ENCODE measurements at places on chromosomes 12 and 14.

DNA sequence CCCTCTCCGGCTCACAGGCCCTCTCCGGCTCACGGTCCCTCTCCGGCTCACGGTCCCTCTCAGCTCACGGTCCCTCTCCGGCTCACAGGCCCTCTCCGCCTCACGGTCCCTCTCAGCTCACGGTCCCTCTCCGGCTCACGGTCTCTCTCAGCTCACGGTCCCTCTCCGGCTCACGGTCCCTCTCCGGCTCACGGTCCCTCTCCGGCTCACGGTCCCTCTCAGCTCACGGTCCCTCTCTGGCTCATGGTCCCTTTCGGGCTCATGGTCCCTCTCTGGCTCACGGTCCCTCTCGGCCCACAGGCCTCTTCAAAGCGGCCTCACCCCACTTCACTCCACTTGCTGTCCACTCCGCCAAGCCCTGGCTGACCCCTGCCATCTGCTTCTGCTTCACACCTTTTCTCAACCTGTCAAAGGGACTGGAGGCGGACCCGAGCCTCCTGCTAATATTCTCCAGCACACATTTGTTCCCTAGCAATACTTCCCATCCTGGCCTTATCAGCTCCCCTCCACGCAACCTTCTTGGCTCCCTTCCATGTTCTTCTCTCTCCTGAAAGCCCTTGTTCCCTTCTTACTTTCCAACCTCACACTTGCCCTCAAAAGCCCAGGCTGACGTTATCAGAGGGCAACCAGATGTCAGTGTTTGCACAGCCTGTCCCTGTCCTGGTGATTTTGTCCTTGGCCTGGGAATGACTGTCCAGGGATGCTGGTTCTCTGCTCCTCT, 176.7 kb downstream of the CALM1 start:
- DNase-seq: no peak

GRCh38 chr12:8644345-8645248, 18.0 kb downstream of the MFAP5 start:
- no peak for DNase-seq

DNA sequence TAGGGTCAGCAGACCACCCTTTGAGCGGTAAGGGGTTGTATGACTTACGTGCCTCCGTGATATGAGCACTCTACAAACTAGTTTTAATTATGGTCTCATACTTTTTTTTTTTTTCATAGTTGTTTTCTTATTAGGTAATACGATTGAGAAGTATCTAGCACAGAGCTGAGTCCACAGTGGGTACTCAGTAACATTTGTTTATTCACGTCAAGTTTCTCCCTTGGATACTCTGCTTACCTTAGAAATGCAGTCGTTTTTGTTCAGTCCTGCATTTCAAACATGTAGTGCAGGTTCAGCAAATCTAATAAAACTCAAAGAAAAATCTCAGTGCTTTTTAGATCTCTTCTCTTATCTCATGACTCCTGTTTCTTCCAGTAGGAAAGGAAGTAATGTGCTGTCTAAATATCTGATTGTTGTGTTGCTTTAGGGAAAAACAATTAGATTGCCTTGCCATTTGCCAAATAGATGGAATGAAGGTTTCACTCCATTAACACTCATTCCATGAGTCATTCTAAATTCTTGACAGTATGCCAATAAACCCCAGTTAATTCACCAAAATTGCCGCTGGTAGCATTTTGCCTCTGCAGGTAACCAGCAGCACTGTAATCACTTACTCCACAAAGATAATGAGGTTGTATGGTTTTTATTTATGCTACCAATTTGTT, 118.9 kb downstream of the PTCSC3 start:
- no peak for DNase-seq

DNA sequence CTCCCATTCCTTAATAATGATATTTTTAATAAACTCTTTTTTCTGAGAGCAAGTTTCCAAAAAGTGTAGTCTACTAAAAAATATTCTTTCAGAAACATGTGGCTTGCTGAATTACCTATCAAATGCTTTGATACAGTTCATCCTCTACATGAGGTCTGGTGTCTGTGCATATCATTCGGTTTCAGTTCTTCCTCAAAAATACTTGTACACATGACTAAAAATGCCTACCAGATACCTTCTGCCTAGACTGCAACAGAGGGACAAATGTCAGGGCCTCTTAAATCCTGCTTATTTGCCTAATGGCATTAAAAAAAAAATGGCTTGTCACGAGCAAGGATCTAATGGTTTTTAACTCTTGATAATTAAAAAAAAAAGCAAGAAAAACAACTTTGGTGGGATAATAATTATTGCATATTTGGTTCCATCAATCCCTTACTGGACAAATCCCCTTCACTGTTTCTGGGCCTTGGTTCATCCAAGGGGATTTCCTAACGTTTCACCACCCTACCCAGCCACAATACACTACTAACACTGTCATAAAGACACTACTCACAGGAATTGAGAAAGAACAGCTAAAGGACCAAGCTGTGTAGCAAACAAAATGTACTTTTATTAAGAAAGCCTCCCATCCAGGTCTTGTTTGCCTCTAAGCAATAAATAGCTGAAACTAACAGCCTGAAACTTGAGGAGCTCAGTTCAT, 45.7 kb downstream of the PARP11 start:
- no peak for DNase-seq

GRCh38 chr12:98405805-98406366, 109.5 kb upstream of the TMPO start:
- DNase-seq: no peak

All from BE2C (cell line).